Glutamatergic neuron (in vitro differentiated cells): ENCODE measurements at places on chromosomes 13 and 19.

DNA sequence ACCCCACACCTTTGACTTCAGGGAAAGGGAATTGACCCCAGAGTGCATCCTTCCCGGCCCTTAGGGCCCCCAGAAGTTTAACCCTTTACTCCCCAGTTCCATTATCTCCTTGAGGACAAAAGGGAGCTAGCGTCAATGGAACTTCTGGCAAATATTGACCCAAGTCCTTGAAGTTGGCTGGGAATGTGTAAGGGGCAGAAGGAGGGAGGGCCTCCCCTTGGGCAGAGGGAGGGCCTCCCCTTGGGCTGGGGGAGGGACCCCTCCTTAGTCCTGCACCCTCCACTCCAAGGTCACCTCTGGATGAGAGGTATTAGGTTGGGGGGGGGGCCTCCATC lies 3.0 kb upstream of the TMEM59L start:
- no peak for DNase-seq

GRCh38 chr13:52931131-52931530 lies 82.7 kb upstream of the PCDH8 start:
- no peak for DNase-seq

- no peak for DNase-seq
Observed at GRCh38 chr13:32525766-32526165, 12.8 kb downstream of the N4BP2L2 start.

DNA sequence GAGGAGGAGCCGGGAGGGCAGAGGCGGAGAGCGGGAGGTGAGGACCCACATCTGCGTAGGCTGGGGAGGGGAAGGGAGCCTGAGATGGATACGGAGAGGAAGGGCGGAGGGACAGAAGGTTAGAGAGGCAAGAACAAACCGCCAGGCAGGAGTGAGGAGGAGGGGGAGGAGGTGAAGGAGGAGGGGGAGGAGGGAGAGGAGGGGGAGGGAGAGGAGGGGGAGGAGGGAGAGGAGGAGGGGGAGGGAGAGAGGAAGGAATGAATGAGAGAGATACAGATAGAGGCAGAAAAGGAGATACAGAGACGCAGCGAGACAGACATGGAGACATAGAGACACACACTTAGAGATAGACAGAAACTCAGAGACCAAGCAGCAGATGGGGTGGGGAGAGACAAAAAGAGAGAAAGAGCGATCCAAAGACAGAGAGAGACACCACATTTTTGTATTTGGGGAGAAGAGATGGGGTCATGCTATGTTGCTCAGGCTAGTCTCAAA lies 782 bp upstream of the CA11 start:
- DNase-seq, result no peak

GRCh38 chr19:49442354-49442753 lies 1.0 kb upstream of the SLC17A7 start:
- DNase-seq, result peak; percentile 64

- DNase-seq, result no peak
Observed at GRCh38 chr13:45717349-45717748, 15.2 kb downstream of the CBY2 start.

DNA sequence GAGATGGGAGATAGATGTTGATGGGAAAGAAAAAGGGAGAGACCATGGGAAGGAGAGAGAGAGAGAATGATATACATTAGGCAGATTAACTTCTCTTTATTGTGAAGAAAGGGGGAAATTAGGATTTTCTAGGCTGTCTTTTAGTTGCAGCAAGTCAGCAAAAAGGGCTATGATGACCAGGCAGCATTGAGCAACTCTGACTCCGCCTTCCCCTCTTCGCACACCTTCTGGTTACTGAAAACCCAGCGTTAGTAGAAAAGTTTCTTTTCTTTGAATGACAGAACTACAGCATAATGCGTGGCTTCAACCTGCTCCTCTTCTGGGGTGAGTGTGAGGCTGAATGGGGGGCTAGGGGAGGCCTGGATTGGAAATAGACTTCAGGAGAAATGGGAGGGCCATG lies at the start of gene ADGRE1:
TSS of gene ADGRE1 (plus strand) at position 264 of the 400 bp plus-strand sequence. CDS start at position 294, 30 bp downstream.
- DNase-seq, result no peak

- DNase-seq, result no peak
Observed at GRCh38 chr19:6667114-6667627, 2.8 kb downstream of the TNFSF14 start.

DNA sequence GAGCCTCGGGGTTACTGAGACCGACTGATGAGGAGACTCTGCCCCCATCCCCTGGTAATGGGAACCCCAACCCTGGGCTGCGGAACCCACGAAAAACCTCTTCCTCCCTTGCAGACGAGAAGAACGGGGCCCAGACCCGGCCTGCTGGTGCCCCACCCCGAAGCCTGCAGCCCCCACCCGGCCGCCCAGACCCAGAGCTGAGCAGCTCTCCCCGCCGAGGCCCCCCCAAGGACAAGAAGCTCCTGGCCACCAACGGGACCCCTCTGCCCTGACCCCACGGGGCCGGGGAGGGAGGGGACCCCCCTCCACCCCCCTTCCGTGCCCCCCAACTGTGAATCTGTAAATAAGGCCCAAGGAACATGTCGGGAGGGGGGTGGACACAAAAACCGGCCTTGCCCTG lies 13.3 kb downstream of the TMEM150B start:
- DNase-seq, result no peak

DNA sequence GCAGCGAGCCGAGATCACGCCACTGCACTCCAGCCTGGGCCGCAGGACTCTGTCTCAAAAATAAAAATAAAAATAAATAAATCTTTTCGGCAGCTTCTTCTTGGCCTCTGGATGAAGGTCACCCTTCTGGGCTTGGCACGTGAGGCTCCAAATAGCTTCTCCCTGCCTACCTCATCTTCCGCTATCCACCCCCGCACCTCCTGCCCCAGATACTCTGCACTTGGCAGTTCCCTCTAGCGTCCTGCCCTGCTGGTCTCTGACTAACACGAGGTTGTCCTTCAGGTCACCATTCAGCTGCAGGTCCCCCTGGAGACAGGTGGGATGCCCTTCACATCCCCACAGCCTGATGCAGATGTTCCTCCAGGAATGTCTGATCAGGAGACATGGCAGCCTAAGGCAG lies 8.5 kb upstream of the CCL25 start:
- DNase-seq, result no peak

DNA sequence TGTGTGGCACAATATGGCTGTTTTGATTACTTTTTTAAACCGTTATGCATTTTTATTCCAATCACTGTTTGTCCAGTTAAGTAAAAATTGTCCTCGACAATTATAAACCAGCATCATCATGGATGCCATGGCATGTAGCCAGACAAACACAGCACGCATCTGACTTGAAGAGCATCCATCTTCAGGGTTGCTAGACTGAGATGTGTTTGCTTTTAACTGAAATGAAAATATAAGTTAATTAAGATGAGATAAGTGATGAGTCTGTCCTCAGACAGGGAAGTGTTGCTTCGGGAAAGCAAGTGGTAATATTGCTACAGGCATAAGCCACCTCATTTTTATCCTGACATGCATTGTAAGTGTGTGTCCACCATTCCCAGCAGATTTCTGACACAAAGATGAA lies 92.8 kb upstream of the TPP2 start:
- no peak for DNase-seq

- DNase-seq, result no peak
Observed at GRCh38 chr19:47768604-47769003, 9.9 kb upstream of the SELENOW start.

- no peak for DNase-seq
Observed at GRCh38 chr13:31853643-31854326, 114.5 kb downstream of the RXFP2 start.
